PC-3 (cell line): ENCODE measurements at places on chromosomes 16 and 17. TPM values are rescaled to one million over a fixed set of nuclear protein-coding genes. Genes with fewer than 3 reads are reported as not detected.

The TMED6 gene
- total RNA-seq: not detected in 2 replicates

The ITGAX gene
- total RNA-seq: not detected in 2 replicates

The ADAD2 gene
- total RNA-seq: not detected in 2 replicates

The CCL14 gene
- not detected in 2 replicates for total RNA-seq
